ENCODE measurements at places on chromosomes 11 and 22. TPM values are rescaled to one million over a fixed set of nuclear protein-coding genes. Genes with fewer than 3 reads are reported as not detected.

GRCh38 chr22:17705951-17706900 lies 67.7 kb downstream of the BCL2L13 start:
- peak; percentile 83 for DNase-seq

DNA sequence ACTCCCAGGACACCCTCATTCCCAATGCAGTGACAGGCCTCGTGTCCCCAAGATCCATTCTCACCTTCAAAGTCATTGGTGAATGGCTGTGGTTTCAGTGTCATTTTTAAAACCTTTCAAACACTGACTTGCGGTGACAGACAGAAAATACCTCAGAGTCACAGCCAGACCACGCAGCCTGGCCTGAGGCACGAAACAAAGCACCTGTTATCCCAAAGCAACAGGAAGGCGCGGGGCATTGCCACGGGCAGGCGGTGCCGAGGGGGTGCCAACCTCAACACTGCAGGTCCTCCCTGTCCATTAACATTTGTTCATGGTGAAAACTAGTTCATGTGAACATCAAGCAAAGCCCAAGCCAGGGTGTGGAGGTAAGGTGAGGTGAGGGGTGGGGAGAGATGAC lies 38.2 kb downstream of the RPUSD4 start:
- DNase-seq = no peak

DNA sequence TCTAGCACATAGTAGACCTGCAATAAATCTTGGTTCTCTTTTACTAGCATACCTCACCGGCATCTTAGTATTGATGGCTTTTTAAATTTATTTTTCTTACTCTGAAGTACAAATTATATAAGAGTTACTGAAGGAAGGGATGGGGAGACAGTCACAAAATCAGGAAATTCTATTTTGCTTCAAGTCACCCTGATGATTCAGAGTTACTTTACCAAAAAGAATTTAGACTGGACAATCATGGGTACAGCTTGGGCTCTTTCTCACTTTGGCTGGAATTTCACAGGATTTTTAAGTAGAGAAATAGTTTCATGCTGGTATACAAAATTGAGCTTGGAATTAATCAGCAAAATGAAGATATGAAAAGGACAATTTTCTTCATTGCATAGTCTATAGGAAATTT lies 919.2 kb downstream of the METTL15 start:
- DNase-seq = no peak

DNA sequence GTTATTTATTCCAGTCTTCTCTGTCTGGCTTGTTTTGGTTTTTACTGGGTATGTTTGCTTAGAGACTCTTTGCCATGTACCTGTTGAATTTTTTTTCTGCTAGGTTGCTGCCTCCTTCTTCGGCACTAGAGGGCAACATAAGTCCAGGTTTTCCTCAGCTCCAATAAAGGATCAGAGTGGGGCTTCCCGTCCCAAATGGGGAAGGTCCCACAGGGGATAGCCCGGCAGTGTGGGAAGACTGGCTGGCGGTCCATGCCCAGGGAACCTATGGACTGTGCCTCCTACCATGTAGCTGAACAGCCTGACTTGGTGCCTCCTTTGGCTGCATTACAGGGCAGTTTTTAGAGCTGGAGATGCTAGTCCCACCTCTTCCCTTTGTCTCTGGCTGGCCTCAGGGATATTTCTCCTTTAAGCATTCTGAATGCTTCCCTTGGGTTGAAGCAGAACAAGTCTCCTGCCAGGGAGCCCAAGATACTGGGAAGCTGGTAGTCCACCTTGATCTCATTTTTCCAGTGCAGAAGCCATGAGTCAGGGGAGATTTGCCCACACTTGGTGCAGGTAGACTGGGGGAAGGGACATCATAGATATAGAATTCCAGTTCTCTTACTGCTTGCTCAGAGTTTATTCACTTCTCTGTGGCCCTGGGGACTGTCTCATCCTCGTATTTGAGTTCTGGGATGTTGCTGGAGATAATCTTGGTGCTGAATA lies 60.2 kb downstream of the BRD1 start:
- peak; percentile 28 for DNase-seq

F2 gene
- 0.64 TPM for total RNA-seq

GRCh38 chr22:42292732-42293520 lies 22.5 kb upstream of the TCF20 start:
- DNase-seq = no peak

CST6 gene
- total RNA-seq = 0.23 TPM

DNA sequence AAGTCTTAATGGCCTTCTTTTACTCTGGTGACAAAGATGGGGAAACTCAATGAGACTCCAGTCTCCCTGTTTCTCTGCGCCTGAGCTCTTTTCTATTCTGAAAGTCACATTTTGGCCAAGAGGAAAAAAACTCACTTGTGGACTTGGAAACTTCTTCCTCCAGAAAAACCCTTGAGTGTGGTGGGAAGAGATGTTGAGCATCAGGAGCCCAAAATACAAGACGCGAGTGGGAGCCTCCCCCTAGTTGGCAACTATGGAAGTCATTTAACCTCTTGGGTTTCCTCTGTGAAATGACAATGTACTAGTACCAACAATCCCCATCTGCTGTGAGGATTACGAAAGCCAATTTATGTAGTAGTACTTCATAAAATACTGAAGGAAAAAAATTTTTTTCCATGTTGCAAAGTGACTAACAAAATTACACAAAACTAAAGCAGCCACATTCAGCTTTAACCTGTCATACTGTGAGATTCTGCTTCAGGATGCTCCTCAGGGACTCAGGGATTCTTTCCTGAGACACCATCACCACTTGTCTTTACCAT lies 524 bp upstream of the SLC25A17 start:
- DNase-seq = no peak

GRCh38 chr11:37572491-37573171 lies 974.6 kb upstream of the RAG2 start:
- DNase-seq = no peak

DNA sequence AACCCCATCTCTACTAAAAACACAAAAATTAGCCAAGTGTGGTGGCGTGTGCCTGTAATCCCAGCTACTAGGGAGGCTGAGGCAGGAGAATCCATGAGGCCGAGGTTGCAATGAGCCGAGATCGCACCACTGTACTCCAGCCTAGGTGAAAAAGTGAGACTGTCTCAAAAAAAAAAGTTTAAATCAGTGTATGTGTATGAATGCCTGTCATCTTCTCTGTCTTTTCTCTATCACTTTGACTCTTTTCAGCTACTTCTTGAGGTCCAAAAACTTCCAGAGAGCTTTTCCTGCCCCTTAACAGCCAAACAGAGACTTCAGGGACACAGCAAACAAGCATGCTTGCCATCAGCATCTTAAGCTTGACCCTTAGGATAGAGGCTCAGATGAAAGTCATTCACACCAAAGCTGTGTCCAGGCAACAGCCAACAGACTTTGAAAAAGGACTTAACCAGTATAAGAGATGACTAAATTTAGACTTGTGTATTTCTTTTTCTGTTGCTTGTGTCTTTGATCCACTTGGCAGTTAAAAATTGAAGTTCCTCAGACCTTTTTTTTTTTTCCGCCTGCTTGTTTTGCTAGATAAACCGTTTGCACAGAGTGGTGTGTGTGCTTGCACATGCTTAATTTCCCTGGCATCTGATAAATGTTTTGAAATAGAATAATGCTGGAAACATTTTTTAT lies 151.9 kb downstream of the DBX1 start:
- no peak for DNase-seq
